ENCODE measurements at places on chromosomes 13 and 19. TPM values are rescaled to one million over a fixed set of nuclear protein-coding genes. Genes with fewer than 3 reads are reported as not detected.

The TEX26 gene
- 2.0 TPM for polyA plus RNA-seq

GRCh38 chr19:28859811-28860210, 353.1 kb downstream of the UQCRFS1 start:
- DNase-seq = no peak

DNA sequence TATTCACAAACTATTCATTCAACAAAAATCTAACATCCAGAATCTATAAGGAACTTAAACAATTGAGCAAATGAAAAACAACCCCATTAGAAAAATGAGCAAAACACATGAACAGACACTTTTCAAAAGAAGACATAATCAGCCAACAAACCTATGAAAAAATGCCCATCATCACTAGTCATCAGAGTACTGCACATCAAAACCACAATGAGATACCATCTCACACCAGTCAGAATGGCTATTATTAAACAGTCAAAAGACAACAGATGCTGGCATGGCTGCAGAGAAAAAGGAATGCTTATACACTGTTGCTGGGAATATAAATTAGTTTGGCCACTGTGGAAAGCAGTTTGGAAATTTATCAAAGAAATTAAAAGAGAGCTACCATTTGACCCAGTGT, 487.6 kb downstream of the GPC6 start:
- no peak for DNase-seq

The CRTC1 gene
- polyA plus RNA-seq = 16.6 TPM

DNA sequence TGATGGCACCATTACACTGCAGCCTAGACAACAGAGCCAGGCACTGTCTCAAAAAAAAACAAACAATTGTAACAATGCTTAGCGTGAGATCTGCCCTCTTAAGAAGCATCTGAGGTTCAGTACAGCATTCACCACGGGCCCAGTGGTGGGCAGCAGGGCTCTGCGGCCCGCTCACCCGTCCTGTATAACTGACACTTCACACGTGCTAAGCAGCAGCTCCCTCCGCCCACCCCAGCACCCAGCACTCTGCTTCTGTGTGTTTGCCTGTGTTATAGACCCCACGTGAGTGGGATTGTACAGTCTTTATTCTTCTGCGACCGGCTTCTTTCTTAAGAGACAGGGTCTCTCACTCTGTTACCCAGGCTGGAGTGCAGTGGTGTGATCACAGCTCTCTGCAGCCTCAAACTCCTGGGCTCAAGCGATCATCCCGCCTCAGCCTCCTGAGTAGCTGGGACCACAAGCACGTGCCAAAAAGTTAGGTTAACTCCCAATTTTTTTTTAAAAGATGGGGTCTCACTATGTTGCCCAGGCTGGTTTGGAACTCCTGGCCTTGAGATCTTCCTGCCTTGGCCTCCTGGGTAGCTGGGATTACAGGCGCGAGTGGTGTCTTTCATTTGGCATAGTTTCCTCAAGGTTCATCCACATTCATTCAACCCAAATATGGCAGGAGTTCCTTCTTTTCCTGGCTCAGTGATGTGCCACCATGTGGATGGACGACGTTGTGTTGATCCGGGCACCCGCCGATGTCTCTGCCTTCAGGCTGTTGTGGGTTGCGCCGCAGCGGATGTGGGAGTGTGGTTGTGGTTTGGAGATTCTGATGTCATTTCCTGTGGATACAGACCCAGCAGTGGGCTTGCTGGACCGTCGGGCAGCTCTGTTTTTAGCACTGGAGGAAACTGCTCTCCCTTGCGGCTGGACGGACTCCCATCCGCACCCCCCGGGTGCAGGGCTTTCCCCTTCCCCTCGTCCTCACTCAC, 170.0 kb downstream of the KDM4B start:
- no peak for DNase-seq

- no peak for DNase-seq
Observed at GRCh38 chr19:15456441-15456840, 6.7 kb upstream of the WIZ start.

DNA sequence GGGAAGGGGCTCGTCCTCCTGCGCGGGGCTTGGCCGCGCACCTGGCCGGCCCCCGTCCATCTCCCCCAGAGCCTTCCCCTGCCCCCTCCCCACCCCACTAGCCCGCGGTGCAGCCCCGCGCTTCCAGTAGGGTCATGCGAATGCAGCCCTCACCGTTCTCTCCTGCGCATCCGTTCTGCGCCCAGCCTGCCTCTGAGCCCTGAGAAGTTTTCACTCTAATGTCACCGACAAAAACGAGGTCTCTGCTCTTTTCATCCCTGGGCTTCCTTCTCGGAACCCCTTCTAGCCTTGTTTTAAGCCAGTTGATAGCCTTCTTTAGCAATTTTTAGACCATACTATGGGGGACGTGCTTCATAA, 97.4 kb downstream of the ATP8A2 start:
- DNase-seq = no peak

- DNase-seq = no peak
Observed at GRCh38 chr19:47107202-47107952, 6.2 kb downstream of the ZC3H4 start.

The TLE6 gene
- polyA plus RNA-seq = 8.1 TPM

GRCh38 chr13:57640607-57641006, 9.1 kb downstream of the PCDH17 start:
- DNase-seq = no peak

DNA sequence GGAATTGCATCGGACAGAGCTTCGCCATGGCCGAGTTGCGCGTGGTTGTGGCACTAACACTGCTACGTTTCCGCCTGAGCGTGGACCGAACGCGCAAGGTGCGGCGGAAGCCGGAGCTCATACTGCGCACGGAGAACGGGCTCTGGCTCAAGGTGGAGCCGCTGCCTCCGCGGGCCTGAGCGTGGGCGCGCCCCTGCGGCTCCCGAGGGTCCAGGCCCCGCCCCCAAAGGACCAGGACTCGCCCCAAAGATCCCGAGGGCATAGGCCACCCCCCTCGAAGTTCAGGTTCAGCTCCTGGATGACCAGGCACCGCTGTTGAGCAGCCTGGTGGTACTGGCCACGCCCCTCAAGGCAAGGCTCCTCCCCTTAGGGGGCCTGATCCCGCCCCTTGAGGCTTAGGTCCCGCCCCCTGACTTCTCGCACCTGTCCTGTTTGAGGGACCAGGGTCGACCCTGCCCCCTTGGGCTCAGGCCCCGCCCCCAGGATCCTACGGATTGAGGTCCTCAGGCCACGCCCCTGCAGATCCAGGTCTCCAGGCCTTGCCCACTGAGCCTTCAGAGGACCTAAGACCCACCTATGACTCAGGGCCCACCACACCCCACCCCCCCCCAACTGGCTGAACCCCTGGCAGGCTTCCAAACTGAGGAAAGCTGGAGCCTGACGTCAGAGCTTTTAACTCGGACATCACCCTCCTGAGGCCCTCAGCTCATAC, 43.1 kb downstream of the CYP4F22 start:
- no peak for DNase-seq

DNA sequence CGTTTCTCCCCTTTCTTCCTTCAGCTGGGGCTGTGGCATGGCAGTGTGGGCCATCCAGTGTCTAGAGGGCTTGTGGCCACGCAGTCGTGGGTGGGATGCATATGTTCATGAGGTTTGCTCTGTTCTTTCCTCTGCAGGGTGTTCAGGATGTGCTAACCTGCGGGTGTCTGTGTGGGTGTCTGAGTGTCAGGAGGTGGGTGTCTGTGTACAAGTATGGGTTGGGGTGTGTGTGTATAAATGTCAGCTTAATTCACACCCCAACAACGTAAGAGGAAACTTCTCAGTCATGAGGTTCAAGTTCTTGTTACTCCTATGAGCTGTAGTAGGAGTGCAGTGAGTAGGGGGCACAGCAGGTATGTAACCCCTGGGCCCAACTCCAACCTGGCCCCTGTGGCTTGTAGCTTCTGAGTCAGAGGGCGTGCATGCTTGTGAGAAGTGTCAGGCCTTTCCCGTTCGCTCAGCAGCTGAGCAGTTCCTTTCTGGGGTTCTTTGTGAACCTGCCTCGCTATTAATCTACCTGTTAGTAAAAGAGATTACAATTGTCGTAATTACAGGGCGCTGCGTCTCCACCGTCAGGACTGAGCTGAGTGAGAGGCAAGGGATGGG, 49.1 kb downstream of the NFIX start:
- no peak for DNase-seq

GRCh38 chr13:48645845-48646244, 7.9 kb upstream of the CYSLTR2 start:
- no peak for DNase-seq

The ARRDC5 gene
- not detected for polyA plus RNA-seq

The CEBPA gene
- 4.3 TPM for polyA plus RNA-seq

DNA sequence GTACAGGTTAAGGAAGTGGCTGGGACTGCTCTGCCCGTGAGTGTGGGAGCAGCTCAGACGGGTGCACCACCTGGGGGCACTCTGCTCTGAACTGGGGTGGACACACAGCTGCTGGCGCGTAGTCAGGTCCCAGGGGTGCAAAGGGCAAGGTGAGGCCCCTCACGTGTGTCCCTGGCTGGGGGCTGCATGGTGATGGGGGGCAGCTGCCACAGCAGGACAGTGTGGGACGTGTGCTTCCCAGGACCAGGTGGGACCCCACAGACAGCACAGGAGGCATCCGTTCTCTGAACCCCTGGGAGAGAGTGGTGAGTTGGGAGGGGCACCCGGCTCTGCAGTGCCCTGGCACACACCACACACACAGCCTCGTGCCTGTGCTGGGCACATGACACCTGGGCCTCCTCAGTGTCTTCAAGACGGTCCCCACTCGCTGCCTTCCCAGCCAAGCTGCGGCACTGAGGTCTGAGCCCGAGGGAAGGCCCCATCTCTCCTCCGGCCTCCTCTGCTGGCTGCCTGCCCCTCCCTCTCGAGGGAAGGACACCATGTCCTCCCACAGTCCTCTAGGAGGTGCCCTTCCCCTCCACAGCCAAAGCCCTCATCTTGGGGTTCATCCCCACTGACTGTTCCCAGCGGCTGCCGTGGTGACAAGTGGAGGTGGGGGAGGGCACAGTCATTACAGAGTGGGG, 24.7 kb downstream of the CILP2 start:
- DNase-seq = no peak

GRCh38 chr19:4409123-4409933, 6.9 kb downstream of the CHAF1A start:
- no peak for DNase-seq

GRCh38 chr19:16595097-16595496, 22.9 kb upstream of the SLC35E1 start:
- no peak for DNase-seq

The EID2 gene
- polyA plus RNA-seq = 20.7 TPM

The GNG7 gene
- 6.5 TPM for polyA plus RNA-seq

- DNase-seq = no peak
Observed at GRCh38 chr13:44293374-44293773, 80.2 kb upstream of the SERP2 start.

Data from right renal pelvis (tissue), 4 donors.